ENCODE measurements at places on chromosomes 2 and 18.

DNA sequence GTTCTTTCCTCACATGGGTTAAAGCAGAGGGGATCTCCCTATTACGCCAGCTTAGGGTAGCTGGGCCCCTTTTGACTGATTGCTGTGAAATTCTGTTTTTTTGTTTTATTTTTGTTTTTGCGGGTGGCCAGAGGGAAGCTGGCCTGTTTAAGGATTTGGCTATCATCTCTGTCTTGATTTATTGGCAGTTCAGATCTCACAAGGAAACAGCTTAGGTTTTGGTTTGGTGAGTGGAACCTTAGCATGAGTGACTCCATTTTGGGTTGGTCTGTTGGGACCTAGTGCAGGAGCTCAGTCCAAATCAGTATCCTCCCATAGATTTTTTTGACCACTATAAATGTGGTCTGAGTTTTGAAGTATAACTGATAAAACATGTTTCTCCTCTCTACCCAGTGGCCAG is 25.6 kb upstream of the NTSR2 start:
- no peak for DNase-seq

- no peak for DNase-seq
Observed at GRCh38 chr2:72080286-72081145, 67.1 kb downstream of the CYP26B1 start.

- no peak for DNase-seq
Observed at GRCh38 chr2:201949181-201949926, 84.3 kb upstream of the FZD7 start.

DNA sequence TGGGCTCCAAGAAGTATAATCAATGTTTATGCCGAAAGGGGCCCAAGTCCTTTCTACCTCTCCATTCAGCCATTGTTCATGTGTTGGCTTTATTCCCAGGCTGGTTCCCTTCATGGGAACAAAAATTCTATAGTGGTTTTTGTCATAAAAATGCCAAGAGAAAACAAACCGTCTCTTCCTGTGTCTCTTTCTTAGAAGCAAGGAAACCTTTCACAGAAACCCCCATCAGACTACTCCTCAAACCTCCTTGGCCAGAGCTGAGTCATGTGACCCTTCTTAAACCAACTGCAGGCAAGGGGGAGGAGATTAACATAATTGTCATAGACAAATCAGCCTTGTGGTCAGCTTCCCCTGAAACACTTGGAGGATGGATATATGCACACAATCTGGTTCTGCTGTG is 75.1 kb upstream of the TANK start:
- DNase-seq, result no peak

- no peak for DNase-seq
Observed at GRCh38 chr2:208515099-208515498, 108.5 kb downstream of the PTH2R start.

- DNase-seq, result no peak
Observed at GRCh38 chr18:69948256-69948655, 583 bp upstream of the CD226 start.

DNA sequence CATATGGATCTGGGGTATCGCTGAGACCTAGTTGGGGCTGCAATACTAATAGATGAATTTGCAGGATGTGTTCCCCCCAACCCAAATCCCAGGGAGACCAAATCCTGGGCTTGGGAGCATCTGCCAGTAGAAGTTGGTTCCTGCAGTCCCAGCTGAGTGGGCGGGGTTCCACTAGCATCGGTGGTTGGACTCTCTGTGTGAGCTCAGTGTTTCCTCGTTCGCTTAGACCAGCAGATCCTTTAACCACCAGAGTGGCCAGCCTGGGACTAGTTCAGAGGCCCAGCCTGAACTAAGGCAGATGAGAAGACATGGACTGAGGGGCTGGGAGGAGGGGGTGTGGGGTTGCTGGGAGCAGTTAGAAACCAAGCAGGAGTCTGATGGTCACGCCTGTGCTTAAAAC is 40.7 kb downstream of the PCARE start:
- no peak for DNase-seq

GRCh38 chr2:6864923-6865345 is 773 bp downstream of the CMPK2 start:
- DNase-seq, result peak; percentile 20

GRCh38 chr2:161029321-161029720 is 130.9 kb upstream of the TANK start:
- DNase-seq, result no peak

GRCh38 chr2:50476174-50476573 is 555.8 kb downstream of the NRXN1 start:
- DNase-seq, result no peak

GRCh38 chr2:178345951-178346350 is 105.0 kb downstream of the PRKRA start:
- no peak for DNase-seq

DNA sequence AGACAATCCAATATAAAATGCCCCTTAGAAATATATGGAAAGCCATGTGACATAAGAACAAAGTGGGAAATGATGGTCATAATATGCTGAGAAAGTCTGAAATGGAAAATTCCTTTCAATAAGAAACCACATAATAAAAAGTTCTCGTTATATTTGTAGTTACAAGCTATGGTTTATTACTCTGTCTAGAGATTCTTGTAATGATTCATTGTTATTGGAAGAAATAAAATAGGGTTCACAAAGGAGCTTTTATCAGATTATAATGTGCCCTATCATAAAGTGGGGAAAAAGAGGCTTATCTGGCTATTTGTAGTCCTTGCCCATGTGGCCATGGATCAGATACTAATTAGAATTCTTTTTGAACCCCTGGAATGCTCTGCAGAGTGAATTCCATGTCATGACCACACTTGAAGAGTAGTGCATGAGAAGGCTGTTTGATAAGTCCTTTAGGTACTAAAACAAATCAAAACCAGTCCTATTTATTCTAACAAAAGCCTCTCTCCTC is 420.7 kb upstream of the NRP2 start:
- no peak for DNase-seq

DNA sequence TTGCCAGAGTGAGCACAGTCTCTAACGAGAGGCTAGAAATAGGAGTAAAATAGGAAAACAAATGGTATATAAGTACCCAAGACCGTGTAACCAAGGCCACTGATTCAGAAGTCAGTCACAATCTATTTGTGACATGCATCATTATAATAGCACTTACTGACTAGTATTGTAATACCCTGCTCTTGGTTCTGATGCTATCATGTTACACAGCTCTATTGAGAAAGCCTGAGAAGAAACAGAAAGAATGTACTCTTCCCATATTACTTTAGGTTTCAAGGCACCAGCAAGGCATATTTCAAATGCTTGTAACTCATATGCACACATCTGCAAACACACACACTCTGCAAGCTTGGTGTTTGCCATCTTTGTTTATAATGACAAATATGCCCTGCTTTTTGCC is 746.4 kb downstream of the SLC4A3 start:
- no peak for DNase-seq

DNA sequence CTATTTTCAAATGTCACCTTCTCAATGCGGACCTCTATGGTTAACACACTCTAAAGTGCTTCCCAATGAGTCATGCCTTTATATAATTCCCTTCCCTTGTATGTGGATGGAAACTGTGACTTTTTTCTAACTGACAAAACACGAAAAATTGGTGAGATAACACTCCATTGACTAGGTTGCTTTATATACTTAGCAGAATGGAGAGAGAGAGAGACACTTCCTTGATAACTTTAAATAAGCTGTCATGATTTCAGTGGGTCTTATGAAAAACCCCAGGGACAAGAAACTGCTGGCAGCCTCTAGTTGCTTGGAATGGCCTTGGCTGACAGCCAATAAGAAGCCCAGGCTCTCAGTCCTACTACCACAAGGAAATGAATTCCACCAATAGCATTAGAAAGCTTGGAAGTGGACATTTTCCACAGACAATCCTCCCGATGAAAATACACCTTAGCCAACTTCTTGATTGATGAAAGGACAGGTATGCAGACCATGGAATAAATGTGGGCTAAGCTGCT is 322.2 kb downstream of the ZNF804A start:
- no peak for DNase-seq

- DNase-seq, result no peak
Observed at GRCh38 chr2:201901786-201902185, 95.4 kb downstream of the CDK15 start.

GRCh38 chr2:216888887-216889622 is 29.2 kb upstream of the TNP1 start:
- no peak for DNase-seq

DNA sequence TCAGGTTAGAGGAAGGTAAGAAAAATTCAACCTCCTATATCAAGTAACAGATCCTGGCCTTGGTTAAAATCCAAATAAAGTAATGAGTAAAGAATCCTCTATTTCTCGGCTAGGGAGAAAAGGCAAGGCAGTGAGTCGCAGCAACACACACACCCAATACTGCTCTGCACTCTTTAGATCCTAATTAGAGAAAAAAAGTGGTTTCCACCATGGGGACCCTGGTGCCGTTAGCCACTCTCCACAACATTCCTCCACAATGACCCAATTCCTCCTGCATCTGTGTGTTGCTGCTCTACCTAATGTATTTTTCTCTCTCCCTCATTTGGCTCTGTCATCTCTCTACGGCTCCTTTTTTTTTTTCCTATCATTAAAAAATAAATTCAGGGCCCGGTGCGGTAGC is 462.7 kb downstream of the METTL4 start:
- DNase-seq, result no peak

DNA sequence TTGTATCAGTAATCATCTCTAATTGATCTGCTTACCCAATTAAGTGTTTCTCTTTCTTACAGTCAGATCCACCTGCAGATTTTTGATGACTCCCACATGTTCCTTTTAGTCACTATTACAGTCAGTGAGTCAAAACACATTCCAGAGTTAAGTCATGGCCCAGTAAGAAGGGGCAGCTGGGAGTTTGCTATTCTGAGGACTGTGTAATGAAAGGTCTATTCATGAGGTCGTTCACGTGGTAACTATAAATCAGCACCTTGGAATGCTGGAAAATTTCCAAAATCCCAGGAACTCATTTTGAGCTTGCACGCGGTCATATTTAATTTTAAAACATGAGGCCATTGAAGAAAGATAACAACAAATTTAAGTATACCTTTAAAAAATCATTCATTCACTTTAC is 252.5 kb downstream of the XIRP2 start:
- DNase-seq, result no peak

DNA sequence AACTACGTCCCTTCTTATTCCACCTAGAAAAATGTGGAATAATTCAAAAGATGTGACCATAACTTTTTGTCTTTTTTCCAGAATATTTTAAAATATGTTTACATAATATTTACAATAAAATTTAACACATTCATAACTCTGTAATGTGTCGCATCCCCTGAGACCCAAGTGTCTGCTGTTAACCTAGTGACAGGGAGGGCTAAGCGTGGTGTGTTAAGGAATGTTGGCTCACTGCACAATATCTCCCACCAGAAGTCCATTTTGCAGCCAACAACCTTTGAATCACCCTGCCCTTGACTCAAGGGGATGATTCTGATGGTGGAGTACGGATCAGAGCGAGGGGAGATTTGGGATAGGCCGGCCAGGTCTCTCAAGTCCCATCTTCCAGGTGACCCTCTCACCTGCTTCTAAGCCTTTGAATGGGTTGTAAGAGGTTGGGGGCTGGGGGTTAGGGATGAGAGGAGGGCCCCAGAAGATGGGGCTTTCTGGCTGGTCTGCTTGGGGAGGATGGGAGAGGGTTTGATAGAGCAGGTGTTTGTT is 43.3 kb downstream of the SERTAD2 start:
- no peak for DNase-seq

GRCh38 chr2:138534791-138535190 is 33.2 kb downstream of the SPOPL start:
- no peak for DNase-seq

DNA sequence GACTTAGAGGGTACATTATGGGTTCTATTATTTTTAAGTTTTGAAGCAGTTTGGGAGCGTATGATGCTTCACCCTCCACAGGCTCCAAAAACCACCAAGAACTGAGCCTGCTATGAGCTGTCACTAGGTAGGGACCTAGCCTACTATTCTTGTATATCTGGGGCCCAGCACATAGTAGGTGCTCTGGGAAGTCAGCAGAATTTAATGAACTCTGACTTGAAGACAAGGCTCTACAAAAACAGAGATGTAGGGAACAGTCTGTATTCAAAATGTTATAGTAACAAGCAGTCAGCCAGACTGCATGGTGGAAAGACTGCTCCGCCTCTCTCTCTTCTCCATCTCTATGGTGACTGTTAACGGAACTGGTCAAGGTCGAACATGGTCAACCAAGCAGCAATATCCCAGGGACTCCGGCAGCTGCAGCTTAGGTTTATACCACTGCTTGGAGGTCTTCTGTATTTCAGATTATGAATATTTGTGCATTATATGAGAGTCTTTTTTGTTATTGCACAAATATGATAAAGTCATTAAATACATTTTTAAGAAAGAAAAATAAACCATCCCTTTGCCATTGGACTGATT is 22.2 kb upstream of the YWHAQ start:
- no peak for DNase-seq

DNA sequence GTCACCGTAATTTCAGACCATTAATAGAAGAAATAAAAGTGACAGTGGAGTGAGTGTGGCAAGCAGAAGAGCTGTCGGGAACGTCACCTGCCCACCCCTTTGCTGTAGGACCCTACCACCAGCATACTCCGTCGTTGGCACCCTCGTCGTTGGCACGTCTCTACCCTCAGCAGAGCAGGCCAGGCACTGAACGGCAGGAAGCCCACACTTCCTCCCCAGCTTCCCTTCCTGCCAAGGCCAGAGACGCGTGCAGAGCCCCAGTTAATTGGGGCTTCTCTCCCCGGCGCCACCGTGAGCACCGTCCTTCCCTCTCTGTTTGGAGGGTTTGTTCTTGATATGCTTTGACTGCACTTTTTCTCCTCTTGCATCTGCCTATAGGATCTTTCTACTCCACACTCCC is 27.0 kb upstream of the NFATC1 start:
- DNase-seq, result no peak

DNA sequence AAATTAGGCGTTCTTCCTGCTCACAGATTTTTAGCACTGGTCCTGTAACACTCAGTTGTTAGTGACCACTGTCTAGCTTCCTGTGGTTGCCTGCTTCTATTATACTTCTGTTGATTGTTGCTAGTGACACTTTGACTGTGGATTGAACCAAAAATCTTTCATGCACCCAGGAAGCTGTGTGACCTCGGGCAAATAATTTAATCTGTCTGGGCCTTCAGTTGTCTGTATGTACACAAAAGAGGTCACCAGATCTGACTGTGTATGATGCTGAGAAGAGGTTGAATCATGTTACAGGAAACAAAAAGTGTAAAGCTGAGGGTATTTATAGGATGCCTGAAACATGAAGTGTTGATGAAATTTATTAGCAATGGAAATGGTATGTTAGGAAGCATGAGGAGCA is 12.7 kb downstream of the ICOS start:
- DNase-seq, result no peak
